ENCODE measurements at places on chromosomes 2 and 18.

DNA sequence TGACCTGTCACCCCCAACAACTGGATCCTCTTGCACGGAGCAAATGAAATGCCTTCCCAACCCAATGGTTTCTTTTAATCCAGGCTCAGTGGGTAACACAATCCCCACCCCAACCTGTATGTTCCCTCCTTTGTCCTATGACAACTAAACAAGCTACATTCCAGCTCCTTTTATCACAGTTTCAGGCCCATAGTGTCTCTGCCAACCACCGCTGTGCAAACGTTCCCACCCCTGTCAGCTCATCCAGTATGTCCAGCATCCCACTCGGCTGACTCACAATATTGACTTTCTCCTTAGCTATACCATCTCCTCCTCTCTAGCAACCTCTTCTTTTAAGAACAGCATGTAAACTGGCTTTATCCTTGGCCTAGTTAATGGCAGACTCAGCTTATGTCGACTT lies 117.9 kb upstream of the PPP1CB start:
- no peak for DNase-seq

- no peak for DNase-seq
Measured at GRCh38 chr18:79971211-79971952, 6.9 kb downstream of the HSBP1L1 start.

GRCh38 chr2:203694191-203694590 lies 12.2 kb upstream of the CD28 start:
- no peak for DNase-seq

DNA sequence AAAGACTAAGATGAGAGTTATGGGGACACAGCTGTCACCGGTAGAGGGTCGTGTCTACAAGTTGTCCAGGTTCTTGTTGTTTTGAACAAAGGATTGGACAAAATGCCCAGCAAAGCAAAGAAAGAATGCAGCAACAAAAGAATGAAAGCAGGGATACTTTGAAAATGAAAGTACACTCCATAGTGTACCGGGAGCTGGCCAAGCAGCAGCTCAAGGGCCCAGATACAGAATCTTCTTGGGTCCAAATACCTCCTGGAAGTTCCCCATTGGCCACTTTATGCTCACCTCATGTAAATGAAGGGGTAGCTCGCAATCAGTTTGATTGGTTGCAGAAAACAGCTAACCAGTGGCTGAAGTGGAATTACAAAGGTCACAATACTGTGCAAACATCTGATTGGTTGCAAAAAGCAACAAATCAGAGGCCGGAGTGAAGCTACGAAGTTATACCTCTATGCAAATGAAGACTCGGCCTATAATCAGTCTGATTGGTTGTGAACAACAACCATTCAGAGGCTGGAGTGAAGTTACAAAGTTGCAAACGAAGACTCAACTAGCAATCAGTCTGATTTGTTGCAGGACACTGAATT lies 474.9 kb upstream of the TMEFF2 start:
- no peak for DNase-seq

GRCh38 chr18:23519734-23520133 lies 16.4 kb downstream of the RMC1 start:
- DNase-seq: no peak
